Activated B cell treated with CpG ODN at 0.5 μM for 24 hours (primary cell): ENCODE measurements at places on chromosomes 11 and 22. TPM values are rescaled to one million over a fixed set of nuclear protein-coding genes. Genes with fewer than 3 reads are reported as not detected.

The DDI1 gene
- not detected in 2 replicates for total RNA-seq

The MPST gene
- total RNA-seq, result 15.6 and 17.7 TPM in 2 replicates

The MAPK12 gene
- 4.1 and 4.4 TPM in 2 replicates for total RNA-seq

The PAX6 gene
- total RNA-seq, result not detected in 2 replicates

The SCN3B gene
- total RNA-seq, result not detected in 2 replicates
